ENCODE measurements at places on chromosomes 11 and 22.

- DNase-seq, result no peak
Measured at GRCh38 chr22:39360674-39361413, 11.1 kb downstream of the SYNGR1 start.

- DNase-seq, result no peak
Measured at GRCh38 chr11:118783724-118784495, 7.1 kb downstream of the DDX6 start.

- no peak for DNase-seq
Measured at GRCh38 chr22:30855266-30855665, 113.3 kb downstream of the MORC2 start.

DNA sequence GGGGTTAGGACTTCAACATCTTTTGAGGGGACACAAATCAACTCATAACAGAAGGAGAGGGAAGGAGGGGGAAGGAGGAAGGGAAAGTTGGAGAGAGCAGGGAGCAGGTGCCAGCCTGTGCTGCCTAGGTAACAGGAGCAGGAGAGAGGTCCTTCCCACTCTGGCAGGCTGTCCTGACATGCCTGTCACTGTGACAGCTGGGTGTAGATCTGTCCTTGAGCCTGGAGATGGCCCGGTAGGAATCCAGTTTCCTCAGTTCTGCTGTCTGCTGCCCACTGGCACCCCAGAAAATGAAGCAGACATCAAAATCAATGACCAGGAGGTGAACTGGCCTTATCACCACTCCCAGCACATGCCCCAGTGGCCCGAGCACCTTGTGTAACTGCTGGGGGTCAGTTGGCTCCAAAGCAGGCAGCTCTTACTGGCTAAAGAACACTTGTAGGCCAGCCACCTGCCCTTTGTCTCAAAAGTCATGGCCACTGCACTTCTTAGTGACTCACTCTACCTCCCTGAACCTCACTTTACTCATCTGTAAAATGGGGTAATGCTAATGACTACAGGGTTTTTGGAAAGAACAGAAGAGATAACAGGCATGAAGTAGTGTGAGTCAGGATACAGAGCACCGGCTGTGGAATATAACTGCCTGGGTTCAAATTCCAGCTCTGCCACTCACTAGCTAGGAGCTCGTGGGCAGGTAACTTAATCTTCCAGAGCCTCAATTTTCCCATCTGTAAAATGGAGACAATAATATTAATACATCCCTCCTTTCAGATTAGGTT lies 8.0 kb upstream of the TSPAN18 start:
- DNase-seq, result no peak

DNA sequence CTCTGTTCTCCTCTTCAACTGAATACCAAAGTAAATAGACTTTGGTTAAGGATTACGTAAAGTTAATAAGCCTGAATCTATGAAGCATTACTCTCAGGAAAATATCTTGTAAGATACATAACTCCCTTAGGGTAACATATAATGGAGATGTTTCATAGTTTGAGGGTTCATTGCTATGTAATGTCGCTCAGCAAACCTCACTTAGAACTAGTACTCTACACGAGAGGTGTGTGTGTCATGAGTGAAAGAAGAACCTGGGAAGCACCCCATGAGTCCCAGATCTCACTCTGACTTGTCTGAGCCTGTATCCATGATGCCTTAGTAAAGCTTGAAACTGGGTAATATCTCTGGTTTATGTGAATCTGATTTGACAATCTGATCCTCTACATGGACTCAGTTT lies 429.5 kb upstream of the ANO3 start:
- DNase-seq, result no peak

DNA sequence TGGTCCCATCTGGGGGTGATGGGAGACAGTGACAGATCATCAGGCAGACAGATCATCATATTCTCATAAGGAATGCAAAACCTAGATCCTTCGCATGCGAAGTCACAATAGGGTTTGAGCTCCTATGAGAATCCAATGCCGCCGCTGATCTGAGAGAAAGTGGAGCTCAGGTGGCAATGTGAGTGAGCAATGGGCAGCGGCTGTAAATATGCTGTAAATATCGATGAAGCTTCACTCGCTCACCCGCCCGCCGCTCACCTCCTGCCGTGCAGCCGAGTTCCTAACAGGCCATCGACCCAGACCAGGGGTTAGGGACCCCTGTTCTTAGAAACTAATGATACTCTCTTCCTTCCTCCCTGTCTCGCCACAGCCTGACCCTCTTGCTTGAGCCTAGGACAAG lies 9.4 kb upstream of the PLA2G6 start:
- DNase-seq, result no peak

- DNase-seq, result no peak
Measured at GRCh38 chr11:70473873-70474690, 75.8 kb downstream of the CTTN start.

- DNase-seq, result no peak
Measured at GRCh38 chr22:48589901-48590300, 1237.8 kb downstream of the BRD1 start.

- DNase-seq, result no peak
Measured at GRCh38 chr22:33684087-33684486, 236.2 kb downstream of the LARGE1 start.

GRCh38 chr11:94920311-94920710 lies 53.0 kb downstream of the CWC15 start:
- no peak for DNase-seq

- DNase-seq, result no peak
Measured at GRCh38 chr22:31350410-31350863, 4.3 kb upstream of the PATZ1 start.

- DNase-seq, result no peak
Measured at GRCh38 chr11:56967726-56968125, 21.0 kb upstream of the OR5AK2 start.

DNA sequence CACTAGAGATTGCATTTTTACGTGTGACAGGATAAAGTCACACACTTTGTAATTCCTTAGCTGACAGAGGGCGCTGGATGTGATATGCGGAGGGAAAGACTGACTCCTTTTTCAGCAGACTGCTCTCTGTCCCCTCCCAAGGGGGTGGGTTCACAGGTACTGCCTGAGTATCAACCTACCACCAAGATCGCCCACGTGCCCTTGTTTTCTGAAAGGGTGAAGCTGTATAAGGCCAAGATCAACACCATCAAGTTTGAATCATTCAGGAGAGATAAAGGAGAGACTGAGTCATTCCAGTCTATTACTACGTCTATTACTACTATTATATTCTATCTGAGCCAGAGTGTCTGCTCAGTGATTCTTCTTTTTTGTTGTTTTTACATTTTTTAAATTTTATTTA lies 30.7 kb downstream of the BUD13 start:
- DNase-seq, result no peak

GRCh38 chr11:795634-796564 lies 2.2 kb downstream of the SLC25A22 start:
- DNase-seq, result peak; percentile 87

DNA sequence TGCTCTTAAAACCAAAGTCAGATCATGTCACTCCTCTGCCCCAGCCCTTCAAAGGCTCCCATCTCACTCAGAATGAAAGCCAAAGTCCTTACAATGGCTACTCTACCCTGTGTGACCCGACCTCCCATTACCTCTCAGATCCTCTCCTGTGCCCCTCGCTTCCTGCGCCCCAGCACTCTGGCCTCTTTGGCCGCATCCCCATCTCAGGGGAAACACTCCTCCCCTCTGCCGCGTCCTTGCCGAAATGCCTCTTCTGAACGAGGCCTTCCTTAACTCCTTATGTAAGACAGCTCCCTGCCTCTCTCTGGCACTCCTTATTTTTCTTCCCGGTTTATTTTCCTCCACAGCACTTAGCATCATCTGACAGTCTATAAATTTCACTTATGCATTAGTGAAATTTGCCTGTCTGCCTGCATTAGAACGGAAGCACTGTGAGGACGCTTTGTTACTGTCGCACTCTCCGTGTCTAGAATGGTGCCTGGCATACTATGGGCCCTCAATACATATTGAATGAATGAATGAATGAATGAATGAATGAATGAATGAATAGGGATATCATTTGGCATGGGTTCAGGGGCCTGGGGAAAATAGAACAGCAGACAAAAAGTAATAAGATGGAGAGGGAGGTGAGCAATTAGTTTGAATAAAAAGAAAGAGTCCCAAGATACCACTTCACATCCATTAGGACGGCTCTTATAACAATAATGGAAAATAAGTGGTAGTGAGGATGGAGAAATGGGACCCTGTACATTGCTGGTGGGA lies 137.8 kb downstream of the CEP164 start:
- DNase-seq, result no peak

- DNase-seq, result no peak
Measured at GRCh38 chr11:65476632-65477148, 22.2 kb upstream of the MALAT1 start.

- DNase-seq, result no peak
Measured at GRCh38 chr22:30471616-30472318, at the start of gene SEC14L3. TSS of gene SEC14L3 (minus strand) at chr22:30472017. CDS start at chr22:30471958, 59 bp downstream.

GRCh38 chr11:96246718-96247552 lies 96.1 kb downstream of the MAML2 start:
- no peak for DNase-seq

GRCh38 chr11:128470081-128470480 lies 117.3 kb downstream of the ETS1 start:
- peak; percentile 64 for DNase-seq

- peak; percentile 79 for DNase-seq
Measured at GRCh38 chr22:28909375-28909774, 26.0 kb downstream of the ZNRF3 start.

GRCh38 chr11:63837739-63838138 lies 1.2 kb upstream of the MARK2 start:
- DNase-seq, result no peak

DNA sequence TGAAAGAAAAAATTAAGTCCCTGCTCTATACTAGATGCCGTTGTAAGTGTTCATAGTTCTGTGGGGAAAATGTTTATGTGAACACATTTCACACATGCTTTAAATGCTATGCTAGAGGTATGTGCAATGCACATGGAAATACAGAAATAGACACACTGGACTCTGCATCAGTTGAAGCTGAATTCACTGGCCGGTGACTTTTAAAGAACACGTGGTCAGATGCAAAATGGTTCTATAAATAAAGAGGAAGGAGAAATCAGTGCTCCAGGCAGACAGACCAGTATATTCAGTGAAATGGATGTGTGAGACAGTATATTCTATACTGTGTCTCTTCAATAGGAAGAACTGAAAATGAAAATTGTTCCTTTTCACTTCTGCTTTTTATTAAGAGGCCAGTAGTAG lies 29.9 kb downstream of the TRPC6 start:
- no peak for DNase-seq

- no peak for DNase-seq
Measured at GRCh38 chr11:3934658-3935057, 79.2 kb downstream of the STIM1 start.

DNA sequence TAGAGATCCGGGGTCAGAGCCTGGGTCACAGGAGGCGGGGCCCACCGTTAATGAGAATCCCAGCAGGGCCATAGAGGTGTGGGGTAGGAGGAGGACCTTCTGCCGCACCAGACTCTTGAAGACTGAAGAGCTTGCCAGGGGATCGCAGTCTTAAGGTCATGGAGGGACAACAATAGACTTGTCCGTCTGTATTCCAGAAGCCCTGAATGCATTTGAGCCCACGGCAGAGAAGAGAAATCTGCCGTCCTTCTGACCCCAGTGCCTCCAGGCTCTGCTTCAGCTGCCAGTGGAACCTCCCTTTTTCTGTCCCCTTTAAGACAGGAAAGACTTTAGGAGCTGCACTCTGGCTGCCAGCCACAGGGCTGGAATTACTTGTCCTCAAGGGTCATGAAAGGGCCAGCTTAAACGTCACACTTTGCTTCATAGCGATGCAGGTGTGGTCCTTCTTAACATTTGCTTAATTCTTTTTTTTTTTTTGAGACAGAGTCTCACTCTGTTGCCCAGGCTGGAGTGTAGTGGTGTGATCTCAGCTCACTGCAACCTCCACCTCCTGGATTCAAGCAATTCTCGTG lies 15.5 kb upstream of the ST3GAL4 start:
- no peak for DNase-seq

DNA sequence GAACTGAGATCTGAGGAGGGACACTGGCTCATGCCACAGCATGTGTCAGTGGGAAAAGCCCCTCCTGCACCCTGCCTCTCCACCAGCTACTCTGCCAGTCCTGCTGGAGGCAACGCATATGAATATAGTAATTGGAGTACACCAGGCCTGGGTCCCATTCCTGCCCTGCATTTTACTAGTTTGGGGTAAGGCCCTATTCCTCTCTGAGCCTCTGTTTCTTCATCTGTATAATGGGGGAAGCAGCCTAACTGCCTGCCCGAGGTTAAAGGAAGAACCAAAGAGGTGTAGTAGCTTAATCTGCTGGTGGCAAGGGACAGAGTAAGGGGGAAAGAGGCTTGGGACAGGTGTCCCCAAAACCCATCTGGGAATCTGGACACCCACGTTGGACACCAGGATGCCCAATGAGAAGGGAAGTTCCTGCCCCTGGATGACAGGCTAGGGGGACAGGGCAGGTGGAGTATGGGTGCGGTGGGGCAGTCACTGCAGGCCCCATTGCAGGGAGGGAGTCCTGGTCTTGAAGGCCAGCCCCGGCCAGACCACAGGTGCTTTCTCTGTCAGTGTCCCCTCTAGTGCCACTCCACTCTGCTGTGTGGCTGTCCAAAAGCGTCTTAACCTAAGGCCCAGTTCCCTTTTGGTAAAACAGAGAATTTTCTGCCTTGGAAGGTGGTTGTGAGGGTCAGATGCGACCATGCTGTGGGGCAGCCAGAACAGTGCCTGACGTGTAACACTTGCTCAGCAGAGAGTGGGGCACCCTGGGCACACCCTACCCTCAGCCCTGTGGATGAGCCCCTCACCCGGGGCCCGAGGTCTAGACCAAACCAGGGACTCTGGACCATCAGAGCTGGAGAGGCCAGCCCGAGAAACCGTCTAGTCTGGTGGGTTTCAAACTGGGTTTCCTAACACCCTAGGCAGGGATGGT lies 11.5 kb downstream of the TSKU start:
- DNase-seq, result no peak

DNA sequence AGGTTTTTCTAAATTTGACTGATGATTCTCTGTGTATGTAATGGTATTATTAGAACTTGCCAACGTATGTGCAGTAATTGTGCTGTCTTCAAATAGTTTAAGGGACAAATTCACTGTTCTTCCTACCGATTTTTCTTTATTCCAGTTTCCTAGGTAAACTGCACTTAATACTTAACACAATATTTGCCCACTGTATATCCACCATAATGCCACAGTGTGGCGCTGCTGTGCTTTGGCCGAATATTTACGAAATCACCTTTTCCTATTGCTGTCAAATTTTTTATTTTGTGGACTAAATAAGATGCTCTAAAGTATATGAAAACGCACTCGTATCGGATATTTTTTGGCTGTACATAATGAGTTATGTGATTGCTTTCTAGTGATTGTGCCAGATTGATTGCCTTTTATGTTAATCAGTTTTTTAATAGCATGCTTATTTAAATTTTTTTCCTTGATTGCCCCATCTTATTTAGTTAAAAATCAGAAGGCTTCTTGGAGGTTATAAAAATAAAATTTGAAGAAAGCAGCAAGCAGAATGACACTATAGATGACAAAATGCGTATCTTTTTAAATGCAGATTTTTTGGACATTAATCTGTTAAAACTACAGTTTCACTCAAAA lies 10.5 kb downstream of the AASDHPPT start:
- DNase-seq, result peak; percentile 39

GRCh38 chr22:39351689-39352214 lies 2.0 kb downstream of the SYNGR1 start:
- DNase-seq, result no peak
